GM12864 (cell line): ENCODE measurements at places on chromosomes 6 and 20.

GRCh38 chr6:75602246-75603105 lies 796 bp downstream of the SENP6 start:
- DNase-seq, result no peak

- no peak for DNase-seq
Measured at GRCh38 chr6:159935633-159936032, 33.2 kb upstream of the IGF2R start.

DNA sequence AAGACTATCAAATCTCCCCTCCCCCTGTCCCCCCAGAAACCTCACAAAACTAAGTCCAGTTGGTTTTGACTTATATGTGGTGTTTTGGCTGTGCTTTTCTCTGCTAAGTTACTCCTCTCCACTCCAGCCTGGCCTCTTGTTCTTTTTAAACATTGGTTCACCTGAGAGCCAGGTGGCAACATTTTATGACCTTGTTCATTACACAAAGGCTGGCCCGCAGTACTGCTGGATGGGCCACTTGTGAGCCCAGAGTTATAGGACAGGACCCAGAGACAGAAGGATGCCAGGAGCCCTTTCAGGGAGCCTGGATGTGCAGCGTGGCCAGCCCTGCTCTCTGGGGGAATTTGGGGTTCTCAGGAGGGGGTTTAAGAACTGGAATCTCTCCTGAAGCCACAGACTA lies 90.0 kb downstream of the RAMACL start:
- no peak for DNase-seq

- DNase-seq, result no peak
Measured at GRCh38 chr6:140893432-140893831, 1239.3 kb upstream of the GJE1 start.

- DNase-seq, result no peak
Measured at GRCh38 chr20:3768342-3769130, 983 bp upstream of the ADISSP start.

DNA sequence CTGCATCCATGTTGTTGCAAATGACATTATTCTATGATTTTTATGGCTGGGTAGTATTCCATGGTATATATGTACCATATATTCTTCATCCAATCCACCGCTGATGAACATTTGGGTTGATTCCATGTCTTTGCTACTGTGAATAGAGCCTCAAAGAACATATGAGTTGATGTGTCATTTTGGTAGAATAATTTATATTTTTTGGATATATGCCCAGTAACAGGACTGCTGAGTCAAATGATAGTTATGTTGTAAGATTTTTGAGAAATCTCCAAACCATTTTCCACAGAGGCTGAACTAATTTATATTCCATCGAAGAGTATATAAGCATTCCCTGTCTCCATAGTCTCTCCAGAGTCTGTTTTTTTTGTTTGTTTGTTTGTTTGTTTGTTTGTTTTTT lies 1373.5 kb downstream of the GRIK2 start:
- no peak for DNase-seq
